Metanephros (tissue), 2 donors: ENCODE measurements at places on chromosomes 2 and 18. TPM values are rescaled to one million over a fixed set of nuclear protein-coding genes. Genes with fewer than 3 reads are reported as not detected.

The STK17B gene
- 18.7 TPM for total RNA-seq

The LCT gene
- total RNA-seq: 0.06 TPM

The CNGA3 gene
- not detected for total RNA-seq

The MYCN gene
- 25.7 TPM for total RNA-seq

The CDK15 gene
- total RNA-seq: 1.3 TPM

The EHD3 gene
- 26.4 TPM for total RNA-seq

The COLEC11 gene
- total RNA-seq: 2.6 TPM

The CNPPD1 gene
- 39.4 TPM for total RNA-seq

The CRYBA2 gene
- total RNA-seq: not detected

The UPP2 gene
- total RNA-seq: 2.4 TPM

The SLC66A2 gene
- total RNA-seq: 34.2 TPM

The EPB41L5 gene
- 84.8 TPM for total RNA-seq

The ALPG gene
- not detected for total RNA-seq

The DSG2 gene
- 34.3 TPM for total RNA-seq

The TFCP2L1 gene
- 68.4 TPM for total RNA-seq

The UCN gene
- 2.5 TPM for total RNA-seq

The NGEF gene
- 1.7 TPM for total RNA-seq

The CD8A gene
- 0.47 TPM for total RNA-seq

The MAP3K19 gene
- total RNA-seq: 0.12 TPM

The CLEC4F gene
- not detected for total RNA-seq

The GNAL gene
- total RNA-seq: 1.8 TPM

The RNF125 gene
- total RNA-seq: 5.3 TPM

The ARHGAP28 gene
- 56.5 TPM for total RNA-seq

The GPR39 gene
- 4.3 TPM for total RNA-seq

The DTYMK gene
- total RNA-seq: 24.6 TPM

The WNT10A gene
- total RNA-seq: 2.0 TPM

The ANKRD30B gene
- not detected for total RNA-seq

The AFF3 gene
- total RNA-seq: 52.7 TPM

The CD207 gene
- not detected for total RNA-seq

The AMMECR1L gene
- 15.4 TPM for total RNA-seq

The FLACC1 gene
- 3.5 TPM for total RNA-seq

The RGPD4 gene
- not detected for total RNA-seq

The CCL20 gene
- total RNA-seq: 1.3 TPM

The MC5R gene
- total RNA-seq: 0.47 TPM

The NAGK gene
- 50.1 TPM for total RNA-seq

The MPV17 gene
- 36.4 TPM for total RNA-seq

The POMC gene
- total RNA-seq: 7.8 TPM

The LYPD6 gene
- 13.4 TPM for total RNA-seq

The CROCC2 gene
- 0.18 TPM for total RNA-seq

The ELMOD3 gene
- 25.7 TPM for total RNA-seq

The CNDP1 gene
- 0.23 TPM for total RNA-seq

The IL1B gene
- total RNA-seq: 0.88 TPM

The SRD5A2 gene
- 0.06 TPM for total RNA-seq

The LIPG gene
- total RNA-seq: 32.1 TPM

The TTL gene
- 21.4 TPM for total RNA-seq

The PFN4 gene
- 2.6 TPM for total RNA-seq

The SCG2 gene
- total RNA-seq: 1.1 TPM

The RAB6C gene
- total RNA-seq: 0.23 TPM

The KCNG2 gene
- 1.4 TPM for total RNA-seq

The PARD6G gene
- 18.3 TPM for total RNA-seq
